ENCODE measurements at places on chromosomes 7 and 10.

- DNase-seq = no peak
These were observed 92.3 kb downstream of the DNAJB6 start for GRCh38 chr7:157429001-157429679.

GRCh38 chr7:37643876-37644275 lies 39.7 kb upstream of the GPR141 start:
- DNase-seq = no peak

- DNase-seq = no peak
These were observed 116.5 kb downstream of the MARCHF5 start for GRCh38 chr10:92407305-92408016.

- DNase-seq = peak; percentile 23
These were observed 90.2 kb upstream of the KLF6 start for GRCh38 chr10:3874990-3875841.

GRCh38 chr7:90955641-90956207 lies 308.5 kb upstream of the FZD1 start:
- no peak for DNase-seq

DNA sequence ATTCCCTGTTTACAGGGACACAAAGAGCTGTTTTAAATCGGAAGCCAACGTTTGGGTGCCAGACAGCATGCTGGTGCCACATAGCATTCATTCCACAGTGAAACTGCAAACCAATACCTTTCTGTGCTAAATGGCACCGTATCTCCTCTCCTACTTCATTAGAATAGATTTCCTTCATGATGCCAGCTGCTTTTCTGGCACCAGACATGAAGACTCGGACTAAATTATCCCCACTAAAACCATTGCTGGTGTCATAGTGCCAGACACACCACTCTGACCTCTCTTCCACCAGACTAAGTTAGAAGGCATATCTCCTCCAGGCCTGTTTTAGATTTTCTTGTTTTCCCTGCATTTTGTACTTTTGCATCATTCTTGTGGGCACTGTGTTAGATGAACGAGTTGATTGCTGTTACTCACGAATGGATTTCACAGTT lies 155.1 kb downstream of the ETV1 start:
- DNase-seq = no peak

- DNase-seq = no peak
These were observed 509.9 kb downstream of the PARD3 start for GRCh38 chr10:34305189-34305588.

DNA sequence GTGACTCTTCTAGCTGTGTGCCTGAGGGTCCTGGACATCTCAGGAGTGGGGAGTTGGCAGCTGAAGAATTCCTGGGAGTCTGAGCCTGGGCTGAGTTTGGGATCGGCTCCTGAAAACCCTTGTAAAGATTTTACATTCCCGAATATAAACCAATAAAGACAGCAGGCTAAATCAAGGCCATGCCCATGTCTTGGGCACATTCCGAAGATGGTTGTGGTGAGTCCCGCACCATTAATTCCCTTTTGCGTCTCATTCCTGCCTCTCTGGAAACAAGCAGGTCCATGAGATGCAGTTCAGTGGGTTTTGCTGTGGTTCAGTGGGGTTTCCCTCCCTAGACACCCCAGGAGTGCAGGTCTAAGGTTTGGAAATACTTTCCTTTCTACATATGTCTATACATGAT lies 90.9 kb downstream of the COL26A1 start:
- no peak for DNase-seq

DNA sequence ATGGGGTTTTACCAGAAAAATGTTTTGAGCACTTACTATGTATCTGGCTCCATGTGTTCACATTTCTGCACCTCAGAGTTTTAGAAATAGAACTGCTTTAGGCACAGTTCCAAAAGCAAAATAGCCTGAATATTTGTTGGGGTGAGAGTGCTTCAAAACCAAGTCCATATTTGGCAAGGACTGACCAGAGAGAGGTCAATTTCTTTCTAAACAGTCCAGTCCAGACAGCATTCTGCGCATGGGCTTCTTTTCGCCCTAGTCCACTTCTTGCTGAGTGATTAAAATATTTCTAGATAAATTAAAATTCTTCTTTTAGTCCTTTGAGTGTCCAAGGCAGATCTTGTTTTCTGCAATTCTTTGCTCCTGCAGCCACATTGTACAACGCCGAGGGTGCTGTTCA lies 427.0 kb downstream of the PHTF2 start:
- no peak for DNase-seq

DNA sequence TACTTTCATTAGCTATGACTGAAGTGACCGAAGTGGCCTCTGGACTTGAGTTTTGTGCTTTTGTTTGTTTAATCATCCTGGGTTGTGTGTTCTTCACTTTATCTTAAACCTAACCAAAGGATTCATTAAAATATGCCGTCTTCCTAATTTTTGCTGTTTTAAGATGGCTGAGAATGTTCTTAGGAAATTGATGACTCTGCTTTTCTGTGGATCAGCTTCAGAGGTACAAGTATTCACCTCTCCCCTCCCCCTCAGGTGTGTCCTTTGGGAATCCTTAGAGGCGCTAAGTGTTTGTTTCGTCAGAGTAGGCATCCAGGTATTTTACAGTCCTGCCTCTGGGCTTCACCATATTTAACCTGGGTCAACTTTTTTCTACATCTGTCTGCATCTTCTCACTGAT lies 1.1 kb downstream of the CCDC126 start:
- no peak for DNase-seq

DNA sequence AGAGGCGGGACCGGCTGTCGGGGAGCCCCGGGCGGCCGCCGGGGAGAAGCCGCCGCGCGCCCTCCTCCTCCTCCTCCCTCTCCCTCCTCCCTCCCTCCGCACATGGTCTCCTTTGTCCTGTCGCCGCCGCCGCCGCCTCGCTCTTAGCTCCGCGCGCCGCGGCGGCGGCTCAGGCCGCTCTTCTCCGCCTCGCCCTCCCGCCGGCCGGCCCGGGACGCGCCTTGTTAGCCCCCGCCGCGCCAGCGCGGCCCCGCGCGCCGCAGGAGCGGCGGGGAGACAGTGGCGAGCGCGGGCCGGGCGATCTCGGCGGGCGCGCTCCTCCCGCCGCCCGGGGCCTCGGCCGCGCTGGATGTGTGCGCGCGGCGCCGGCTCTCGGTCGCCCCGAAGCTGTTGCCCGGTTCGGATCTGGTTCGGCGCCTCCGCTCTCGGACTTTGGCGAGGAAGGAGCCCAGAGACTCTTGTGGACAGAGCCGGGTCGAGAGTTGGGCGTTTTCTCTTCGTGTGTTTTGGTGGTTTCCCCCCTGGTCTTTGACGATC lies 437.4 kb upstream of the GALNT17 start:
- DNase-seq = no peak

- DNase-seq = no peak
These were observed 18.6 kb upstream of the SMO start for GRCh38 chr7:129169686-129170440.

- DNase-seq = no peak
These were observed 103.9 kb downstream of the CRPPA start for GRCh38 chr7:16317406-16317805.

DNA sequence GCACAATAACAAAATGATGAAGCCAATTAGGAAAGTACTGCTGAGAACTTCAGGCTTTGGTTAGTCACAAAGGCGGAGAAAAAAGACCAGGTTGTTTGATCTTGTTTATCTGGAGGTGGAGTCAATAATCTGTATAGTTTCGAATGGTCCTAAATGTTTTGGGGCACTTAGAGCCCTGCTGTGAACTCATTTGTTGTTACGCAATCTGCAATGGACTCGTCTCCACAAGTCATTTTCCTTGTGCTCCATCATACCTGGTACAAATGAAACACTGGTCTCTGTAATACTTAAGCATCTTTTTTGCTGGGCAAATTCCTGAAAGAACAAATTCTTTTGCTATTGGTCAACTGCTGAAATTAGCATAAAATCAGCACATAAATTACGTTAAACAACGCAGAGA lies 430.5 kb downstream of the GATA3 start:
- DNase-seq = no peak

DNA sequence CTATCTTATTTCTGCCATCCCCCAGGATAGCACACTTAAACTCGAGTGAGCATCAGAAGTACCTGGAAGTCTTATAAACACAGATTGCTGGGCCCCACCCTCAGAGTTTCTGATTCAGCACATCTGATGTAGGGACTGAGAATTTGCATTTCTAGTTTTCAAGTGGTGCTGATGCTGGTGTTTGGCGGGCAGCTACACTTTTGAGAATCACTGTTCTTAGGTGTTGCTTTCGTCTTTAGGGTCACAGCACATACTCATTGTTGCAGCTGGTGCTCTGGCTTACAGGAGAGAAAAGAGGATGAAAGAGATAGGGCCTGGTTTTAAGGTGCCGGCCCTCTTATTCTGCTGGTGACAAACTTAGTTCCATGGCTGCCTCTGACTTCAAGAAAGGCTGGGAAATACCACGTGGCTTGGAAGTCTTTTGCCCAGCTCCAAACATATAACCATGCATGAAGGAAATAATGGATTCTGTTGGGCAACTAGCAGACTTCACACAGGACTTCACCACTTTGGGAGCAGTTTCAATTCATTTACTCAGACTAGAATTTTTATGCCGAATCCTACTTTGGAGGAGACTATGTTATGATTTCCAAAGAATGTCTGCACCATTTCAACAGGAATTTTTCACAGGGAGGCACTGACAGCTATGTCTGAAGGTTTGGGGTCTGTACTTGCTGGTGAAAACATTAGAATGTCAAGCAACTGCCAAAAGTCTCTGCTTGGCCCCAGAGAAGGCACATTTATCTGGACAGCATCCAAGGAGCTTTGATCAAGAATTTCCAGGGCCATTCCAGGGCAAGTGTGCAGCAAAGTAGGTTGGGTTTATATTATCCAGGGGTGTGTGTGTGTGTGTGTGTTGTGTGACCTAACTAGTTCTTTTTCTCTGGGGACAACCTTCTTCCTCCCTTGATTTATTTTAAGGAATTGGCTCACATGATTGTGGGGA lies 6.9 kb upstream of the MINDY4 start:
- DNase-seq = no peak

DNA sequence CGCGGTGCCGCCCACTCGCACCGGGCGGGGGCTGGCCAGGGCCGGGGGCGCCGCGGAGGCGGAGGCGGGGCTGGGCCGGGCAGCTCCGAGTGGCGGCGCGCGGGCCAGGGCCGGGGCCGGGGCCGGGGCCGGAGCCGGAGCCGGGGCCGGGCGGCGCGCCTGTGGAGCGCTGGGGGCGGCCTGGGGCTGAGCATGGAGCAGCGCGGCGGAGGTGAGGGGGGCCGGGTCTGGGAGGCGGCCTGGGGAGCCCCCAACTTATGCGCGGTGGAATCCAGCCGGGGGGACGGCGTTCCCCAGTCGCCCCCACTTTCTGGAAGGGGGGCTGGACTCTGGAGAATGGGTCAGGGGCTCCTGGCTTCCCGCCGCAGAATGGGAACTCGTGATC lies at the start of gene LZTS2:
LZTS2 (plus strand) TSS at position 67 of the 385 bp plus-strand sequence. CDS start 2,731 bp downstream, outside the sequence.
- DNase-seq = no peak

DNA sequence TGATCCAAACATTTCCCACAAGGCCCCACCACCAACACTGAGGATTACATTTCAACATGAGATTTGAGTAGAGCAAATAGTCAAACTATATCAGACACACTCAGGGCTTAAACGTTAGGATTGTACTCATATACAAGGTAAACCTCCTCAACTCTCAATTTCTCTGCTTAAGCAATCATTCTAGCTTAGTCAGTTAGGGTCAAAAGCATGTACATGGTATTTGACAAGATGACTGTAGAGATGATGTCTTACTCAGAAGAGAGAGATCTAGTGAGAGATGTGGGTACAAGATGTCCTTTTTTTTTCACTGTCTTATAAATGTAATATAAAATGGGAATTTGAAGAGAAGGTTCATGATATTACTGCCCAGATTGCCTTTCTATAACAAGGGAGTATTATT lies 270.1 kb downstream of the PRKG1 start:
- DNase-seq = no peak

- no peak for DNase-seq
These were observed 152.4 kb upstream of the ADO start for GRCh38 chr10:62652114-62652513.

GRCh38 chr10:7526017-7526400 lies 115.2 kb upstream of the SFMBT2 start:
- DNase-seq = no peak

GRCh38 chr7:116636997-116637396 lies 35.0 kb upstream of the MET start:
- no peak for DNase-seq

- no peak for DNase-seq
These were observed 12.3 kb upstream of the ELN start for GRCh38 chr7:74015670-74016069.

GRCh38 chr7:19112274-19113001 lies 5.0 kb downstream of the TWIST1 start:
- no peak for DNase-seq

GRCh38 chr7:74097937-74098614 lies 14.5 kb downstream of the LIMK1 start:
- no peak for DNase-seq

GRCh38 chr7:151758622-151759540 lies 118.0 kb downstream of the PRKAG2 start:
- no peak for DNase-seq

DNA sequence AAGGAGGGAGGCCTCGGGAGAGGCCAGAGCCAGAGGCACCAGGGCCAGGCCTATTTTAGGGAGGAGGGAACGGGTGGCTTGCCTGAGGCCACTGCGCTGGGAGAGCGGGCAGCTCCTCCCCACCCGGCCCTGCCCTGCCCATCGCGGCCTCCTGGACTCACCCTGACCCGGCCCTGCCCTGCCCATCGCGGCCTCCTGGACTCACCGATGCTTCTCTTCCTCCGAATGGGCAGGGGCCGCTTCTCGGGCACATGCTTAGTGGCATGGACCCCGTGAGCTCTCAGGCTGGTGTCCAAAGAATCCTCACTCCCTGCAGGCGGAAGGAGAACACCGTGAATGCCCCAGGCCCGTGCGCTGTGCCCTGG lies 7.5 kb downstream of the PDGFA start:
- DNase-seq = no peak

- no peak for DNase-seq
These were observed 186.8 kb downstream of the WDR37 start for GRCh38 chr10:1242975-1243374.

DNA sequence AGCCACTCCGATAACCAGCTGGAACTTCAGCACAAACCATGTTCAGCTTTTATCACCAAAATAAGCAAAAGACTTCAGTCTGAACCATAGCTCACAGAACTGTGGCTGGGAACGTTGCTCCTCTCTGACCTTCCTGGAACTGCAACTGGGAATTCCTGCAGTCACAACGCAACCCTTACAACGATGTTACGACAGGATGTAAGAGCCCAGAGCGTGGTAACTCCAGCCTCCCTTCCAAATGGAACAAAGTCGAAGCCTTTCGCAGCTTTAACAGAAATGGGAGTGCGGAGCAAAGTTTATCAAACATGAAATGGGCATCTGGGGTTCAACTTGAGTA lies 162.6 kb downstream of the ADAM12 start:
- DNase-seq = no peak

GRCh38 chr7:26480156-26480555 lies 188.5 kb downstream of the SNX10 start:
- no peak for DNase-seq

DNA sequence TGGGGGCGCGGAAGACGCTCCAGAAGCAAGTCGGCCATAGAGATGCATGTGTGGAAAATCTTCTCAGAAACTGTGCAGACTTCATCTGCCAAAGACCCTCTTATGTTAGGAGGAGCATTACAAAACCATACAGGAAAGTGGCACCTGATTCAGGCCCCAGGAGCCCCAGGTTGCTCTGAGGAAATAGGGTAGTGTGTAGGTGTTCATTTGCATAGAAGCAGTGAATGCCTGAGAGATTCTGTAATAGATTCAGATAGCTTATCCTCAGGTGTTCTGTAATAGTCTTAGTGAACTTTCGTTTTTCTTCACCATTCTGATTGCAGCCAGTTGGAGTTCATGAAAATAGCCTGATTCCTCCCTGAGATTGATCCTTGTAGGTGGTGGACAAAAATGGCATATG lies 106.4 kb upstream of the GJD4 start:
- no peak for DNase-seq

GRCh38 chr10:9311702-9312499 lies 1257.4 kb downstream of the GATA3 start:
- no peak for DNase-seq

Data from activated effector memory CD4-positive, alpha-beta T cell treated with Interleukin-2 at 50 U/mL for 16 hours (primary cell).